Fibroblast of lung (primary cell): ENCODE measurements at places on chromosomes 12 and 14. TPM values are rescaled to one million over a fixed set of nuclear protein-coding genes. Genes with fewer than 3 reads are reported as not detected.

GRCh38 chr12:101823039-101823438 lies 7.7 kb downstream of the GNPTAB start:
- DNase-seq = no peak

DNA sequence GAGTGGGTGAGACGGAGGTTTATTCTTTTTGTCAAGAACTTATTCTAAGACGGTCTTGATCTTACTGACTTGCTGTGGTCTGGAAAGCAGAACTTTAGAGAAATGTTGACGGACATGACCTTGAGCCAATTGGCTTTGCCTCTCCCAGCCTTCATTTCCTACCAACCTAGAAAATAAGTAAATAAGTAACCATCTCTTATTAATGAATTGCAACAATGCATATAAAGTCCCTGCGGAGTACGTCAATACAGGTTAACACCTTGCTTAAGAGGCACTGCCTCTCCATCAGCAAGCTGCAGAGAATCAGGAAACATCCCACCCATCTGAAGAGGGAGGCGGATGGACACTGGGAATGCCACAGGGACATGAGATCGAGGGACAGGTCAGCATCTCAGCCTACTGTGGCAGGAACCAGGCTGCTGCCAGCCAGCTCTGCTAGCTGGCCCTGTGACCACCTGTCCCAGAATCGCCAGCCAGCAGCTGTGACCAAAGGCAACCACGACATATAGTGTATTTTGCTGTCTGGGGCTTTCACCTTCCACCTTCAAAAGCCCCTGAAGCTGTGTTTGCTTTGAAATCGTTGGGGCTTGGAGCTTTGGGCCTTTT lies 208.3 kb downstream of the BCL11B start:
- DNase-seq = no peak

DNA sequence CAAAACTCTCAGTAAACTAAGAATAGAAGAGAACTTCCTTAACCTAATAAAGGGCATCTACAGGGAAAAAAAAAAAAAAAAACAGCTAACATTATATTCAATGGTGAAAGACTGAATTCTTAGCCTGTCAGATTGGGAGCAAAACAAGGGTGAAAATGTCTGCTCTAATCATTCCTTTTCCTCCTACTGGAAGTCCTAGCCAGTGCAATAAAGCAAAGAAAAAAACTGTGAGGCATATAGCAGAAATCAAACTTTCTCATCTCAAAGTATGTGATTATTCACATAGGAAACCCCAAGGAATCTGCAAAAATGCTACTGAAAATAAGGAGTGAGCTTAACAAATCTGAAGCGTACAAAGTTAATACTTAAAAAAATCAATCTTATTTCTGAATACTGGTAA lies 170.7 kb downstream of the NUAK1 start:
- no peak for DNase-seq

The TNFAIP2 gene
- polyA plus RNA-seq = 31.6 and 71.5 TPM in 2 replicates

DNA sequence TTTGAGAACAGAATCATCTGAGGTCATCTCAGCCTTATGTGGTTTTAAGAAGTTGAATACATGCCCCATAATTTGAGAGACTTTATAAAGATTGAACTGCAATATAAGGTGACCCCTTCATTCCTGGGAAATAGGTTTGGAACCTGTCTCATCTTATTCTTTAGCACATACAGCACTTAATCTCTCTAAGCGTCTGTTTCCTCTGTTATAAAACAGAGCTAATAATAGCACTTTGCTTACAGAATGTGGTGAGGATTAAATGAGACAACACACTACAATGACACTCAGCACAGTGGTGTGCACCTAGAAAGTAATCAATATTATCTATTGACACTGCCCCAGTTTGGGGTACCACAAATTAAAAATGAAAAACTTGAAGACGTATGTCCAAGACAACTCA lies 102.1 kb downstream of the DUSP6 start:
- DNase-seq = no peak

DNA sequence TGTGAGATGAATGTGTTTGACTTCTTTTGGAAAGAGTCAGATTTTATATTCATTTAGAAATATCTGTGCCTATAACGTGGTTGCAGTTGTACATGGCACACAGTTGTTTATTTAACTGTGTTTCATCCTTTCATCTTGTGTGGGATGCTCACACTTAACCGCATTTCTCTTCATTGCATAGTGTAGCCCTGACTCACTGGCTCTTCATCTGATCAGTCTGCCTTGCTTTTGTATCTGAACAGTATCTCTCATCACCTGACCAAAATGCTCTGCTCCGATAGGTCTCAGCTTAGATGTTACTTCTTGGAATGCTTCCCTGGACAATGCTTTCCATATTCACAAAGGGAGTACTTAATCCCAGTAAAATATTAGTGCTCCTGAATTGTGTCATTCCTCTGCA lies 83.4 kb downstream of the PDE3A start:
- peak; percentile 96 for DNase-seq

DNA sequence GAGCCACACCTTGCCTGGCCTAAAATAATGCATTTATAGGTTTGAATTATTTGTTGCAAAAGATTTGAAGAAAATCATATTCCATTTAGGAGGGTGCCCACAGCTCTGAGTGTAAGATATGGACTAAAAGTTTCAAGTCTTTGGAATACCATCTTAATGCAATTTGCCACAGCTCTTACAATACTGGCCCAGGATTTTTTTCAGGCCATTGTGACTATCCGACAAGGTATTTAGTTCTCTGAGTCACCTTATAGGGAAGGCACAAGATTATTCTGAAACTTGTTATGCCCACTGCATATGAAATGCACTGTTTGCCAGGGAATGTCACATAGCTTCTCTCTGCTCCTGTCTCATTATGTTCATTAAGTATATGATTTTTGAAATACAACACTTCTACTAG lies 29.6 kb upstream of the SLC6A13 start:
- DNase-seq = peak; percentile 63

- no peak for DNase-seq
Observed at GRCh38 chr12:7324176-7324575, 20.3 kb downstream of the ACSM4 start.

DNA sequence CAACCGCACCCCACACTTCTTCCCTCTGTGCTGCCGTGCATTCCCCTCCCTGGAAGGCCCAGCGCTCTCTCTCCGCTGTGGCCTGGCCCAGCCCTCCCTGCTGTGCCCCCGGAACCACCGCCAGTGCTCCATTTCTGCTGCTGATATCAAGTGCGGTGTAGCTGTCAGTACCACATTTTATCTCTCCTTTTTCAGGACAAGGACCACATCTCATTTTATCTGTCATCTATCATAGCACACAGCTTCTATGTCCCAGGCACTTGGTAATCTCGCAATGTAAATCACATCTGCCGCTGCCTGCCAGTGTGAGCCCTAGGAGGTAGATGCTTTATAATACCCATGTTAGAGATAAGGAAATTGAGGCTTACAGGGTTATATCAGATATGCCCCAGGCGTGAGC lies 18.3 kb downstream of the IL31 start:
- no peak for DNase-seq

DNA sequence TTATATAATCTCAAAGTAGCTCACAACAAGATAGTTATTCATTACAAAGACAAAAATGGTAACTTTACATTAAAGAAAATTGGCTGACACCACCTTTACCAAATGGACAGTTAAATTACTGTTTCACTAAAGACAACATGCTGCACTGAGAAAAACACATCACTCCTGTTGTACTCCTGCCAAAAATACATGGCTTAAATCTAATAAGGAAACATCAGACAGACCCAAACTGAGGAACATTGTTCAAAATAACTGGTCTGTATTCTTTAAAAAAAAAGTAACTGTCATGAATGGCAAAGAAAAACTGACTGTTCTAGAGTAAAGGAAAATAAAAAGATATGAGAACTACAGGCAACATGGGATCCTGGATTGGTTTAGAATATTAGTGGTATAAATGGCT lies 151.3 kb upstream of the DCN start:
- no peak for DNase-seq

DNA sequence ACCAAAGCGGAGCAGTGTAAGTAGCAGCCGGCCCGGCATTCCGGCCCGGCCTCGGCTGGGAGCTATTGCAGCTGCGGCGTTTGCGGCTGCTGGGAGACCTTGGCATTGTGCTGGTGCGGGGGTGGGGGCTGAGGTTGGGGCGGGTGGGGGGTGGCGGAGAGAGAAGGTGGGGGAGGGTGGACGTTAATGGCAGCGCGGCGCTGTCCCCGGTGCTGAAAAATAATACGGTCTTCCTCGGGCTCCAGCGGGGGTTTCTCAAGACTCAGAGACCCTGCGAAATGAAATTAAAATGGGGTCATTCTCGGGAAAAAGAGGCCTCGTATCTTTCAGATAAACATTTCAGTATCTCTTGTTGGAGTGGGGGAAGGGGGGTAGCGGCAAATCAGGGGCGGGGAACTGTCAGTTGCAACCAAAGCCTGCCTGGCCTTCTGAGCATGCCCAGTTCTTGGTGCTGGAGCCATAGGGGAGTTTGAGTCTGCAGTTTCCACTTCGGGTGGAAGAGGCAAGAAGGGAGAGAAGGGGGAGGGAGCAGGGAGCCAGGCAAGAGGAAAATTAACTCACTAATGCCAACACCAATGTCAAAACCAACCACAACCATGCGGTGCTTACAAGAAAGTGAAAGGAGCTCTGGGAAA lies 414 bp downstream of the UNC79 start:
- DNase-seq = peak; percentile 27

The C1S gene
- 265 and 507 TPM in 2 replicates for polyA plus RNA-seq

- no peak for DNase-seq
Observed at GRCh38 chr14:62819931-62820330, 225.3 kb downstream of the KCNH5 start.

DNA sequence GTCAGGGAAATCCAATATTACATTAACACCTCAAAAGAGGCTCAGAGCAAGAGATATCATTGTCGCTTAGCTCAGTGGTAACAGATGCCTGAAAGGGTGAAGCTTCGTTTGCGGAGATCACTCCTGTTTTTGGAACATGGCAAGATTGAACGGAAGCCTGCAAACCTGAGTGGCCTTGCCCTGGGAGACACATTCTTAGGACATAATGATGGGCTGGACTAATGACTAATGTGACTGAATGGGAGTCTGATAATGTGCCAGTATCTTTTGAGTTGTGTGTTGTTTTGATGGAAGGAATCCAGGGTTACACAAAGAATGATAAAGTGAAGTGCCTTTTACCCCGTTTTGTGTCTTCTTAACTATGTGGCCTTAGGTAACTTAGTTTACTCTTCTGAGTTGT lies 109.3 kb upstream of the IFNG-AS1 start:
- no peak for DNase-seq

The TCL1A gene
- not detected in 2 replicates for polyA plus RNA-seq

DNA sequence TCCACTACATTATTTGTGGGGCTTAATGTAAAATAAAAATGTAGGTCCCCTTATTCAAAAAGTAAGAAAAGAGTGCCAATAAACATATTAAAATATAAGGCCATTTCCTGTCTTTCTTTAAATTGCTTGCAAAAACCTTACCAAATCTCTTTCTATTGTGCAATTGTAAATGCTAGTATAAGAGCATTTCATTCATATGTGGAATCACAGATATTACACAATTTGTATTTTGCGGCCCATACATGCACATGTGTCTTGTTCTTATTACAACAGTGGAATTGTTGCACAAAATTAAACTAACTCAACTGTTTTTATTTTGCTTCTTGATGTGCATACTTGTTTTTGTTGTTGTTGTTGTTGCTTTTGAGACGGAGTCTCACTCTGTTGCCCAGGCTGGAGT lies 20.1 kb upstream of the CRADD start:
- DNase-seq = peak; percentile 85

The CD163L1 gene
- polyA plus RNA-seq = 0.28 and 0.78 TPM in 2 replicates

The RD3L gene
- polyA plus RNA-seq = not detected in 2 replicates

The KRT78 gene
- polyA plus RNA-seq = not detected in 2 replicates

DNA sequence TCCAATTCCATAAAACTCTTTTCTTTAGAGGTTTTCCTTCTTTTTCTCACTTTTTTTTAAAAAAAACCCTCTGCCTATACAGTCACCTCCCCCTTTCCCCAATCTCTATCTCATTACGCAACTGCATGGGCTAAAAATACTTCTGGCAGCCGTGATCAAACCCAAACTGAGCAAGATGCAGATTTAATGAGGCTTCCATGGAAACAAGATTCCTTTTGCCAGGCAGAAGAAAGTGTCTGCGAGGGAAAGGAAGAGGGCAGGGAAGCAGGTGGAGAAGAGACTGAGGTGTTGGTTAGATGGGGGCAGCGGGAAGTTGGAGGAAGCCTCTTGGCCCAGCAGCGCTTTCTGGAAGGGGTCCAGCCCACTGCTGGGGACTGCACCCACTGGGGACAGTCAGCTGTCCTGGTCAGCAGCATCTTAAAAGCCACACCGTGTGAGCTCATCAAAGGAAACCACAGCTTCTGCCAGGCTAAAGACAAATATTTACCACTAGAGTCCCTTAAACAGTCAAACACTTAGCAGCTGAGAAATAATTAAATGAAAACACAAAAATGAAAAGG lies 90.4 kb downstream of the SLC8A3 start:
- peak; percentile 3 for DNase-seq

DNA sequence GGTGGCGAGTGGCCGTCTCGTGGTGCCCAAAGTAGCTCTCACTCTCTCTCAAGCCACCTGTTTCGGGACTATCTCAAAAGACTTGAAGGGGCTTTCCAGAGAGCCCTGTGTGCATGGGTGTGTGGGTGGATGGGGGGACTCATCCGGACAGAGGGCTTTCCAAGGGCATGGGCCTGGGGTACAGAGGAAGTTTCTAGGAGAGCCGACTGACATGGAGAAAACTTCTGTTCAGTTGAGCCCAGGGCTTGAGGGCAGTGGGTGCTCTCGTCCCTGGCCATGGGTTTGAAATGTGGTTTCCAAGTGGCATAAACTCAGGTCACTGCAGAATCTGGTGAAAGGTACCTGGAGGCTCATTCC lies 47.4 kb upstream of the MEG3 start:
- no peak for DNase-seq

DNA sequence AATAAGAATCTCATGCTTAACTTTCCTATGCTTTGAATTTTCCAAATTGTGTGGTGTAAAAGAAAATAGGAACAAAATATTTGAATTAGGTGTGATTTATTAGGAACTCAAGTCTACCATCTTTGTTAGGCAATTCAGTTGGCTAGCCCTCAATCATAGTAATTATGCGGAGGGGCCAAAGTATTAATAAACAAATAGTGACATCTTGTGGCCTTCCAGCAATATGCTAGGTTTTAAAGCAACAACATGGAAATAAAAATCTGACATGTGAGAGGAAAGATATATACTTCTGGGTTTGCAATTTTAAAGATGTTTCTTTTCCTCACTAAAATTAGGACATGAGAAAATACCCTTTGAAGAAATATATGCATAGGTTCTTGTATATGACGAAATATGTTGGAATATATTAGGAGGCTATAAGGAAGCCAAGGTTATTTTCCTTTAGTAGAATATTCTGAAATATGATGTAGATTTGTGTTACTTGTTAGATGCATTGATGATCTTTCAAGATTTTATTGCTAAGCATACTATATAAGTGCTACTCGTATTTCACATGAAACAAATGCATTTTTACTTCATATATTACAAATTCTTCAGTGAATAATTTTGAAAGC lies 200.4 kb downstream of the PTPRO start:
- peak; percentile 76 for DNase-seq

DNA sequence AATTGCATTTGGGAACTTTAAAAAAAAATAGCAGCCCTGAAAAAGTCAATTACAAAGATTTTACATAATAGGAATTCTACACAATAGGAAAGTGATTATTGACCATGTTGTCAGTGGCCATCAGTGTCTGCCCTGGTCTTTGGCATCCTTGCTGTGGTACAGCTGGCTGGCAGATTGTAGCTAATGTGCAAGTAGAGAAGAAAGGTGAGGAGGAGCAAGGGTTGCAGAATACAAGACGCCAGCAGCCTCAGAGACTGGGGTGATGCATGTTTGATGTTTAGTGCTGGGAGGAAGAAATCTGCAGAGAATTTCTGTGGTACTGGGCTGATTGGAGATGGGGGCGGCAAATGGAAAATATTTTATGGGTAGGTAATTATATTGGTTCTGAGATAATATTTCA lies 322.9 kb downstream of the TMEM117 start:
- DNase-seq = no peak

The ART4 gene
- polyA plus RNA-seq = not detected in 2 replicates
